ENCODE measurements at places on chromosomes 1 and 21. TPM values are rescaled to one million over a fixed set of nuclear protein-coding genes. Genes with fewer than 3 reads are reported as not detected.

The MKNK1 gene
- 32.1 TPM for total RNA-seq

The RGS1 gene
- 52.9 TPM for total RNA-seq

- H3K36me3 ChIP-seq = no peaks in the 10 kb centered on the region
- H3K4me1 ChIP-seq = peaks cover 28% of the 10 kb centered on the region
- no peak for DNase-seq
- H3K27ac ChIP-seq = no peak overlapping the region
- peaks cover 20% of the 10 kb centered on the region for H3K27me3 ChIP-seq
Measured at GRCh38 chr1:3321559-3322449, 132.7 kb upstream of the ARHGEF16 start.

DNA sequence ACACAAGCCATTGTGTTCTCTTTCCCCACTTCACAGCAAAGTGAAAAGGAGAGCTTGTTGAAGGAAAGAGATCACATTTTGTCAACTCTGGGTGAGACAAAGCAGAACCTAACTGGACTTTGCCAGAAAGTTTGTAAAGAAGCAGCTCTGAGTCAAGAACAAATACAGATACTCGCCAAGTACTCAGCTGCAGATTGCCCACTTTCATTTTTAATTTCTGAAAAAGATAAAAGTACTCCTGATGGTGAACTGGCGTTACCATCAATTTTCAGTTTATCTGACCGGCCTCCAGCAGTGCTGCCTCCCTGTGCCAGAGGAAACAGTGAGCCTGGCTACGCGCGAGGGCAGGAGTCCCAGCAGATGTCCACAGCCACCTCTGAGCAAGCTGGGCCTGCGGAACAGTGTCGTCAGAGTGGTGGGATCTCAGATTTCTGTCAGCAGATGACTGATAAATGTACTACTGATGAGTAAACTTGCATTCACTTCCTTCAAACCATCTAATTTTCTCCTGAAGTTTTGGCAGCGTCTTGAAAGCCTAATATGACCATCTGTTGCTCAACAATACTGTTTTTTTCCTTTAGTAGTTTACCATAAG, 43.7 kb downstream of the BACH1 start:
- no peaks in the 10 kb centered on the region for H3K36me3 ChIP-seq
- H3K4me3 ChIP-seq = no peak overlapping the region
- H3K27me3 ChIP-seq = no peaks in the 10 kb centered on the region
- DNase-seq = peak; percentile 82
- peaks cover 66% of the 10 kb centered on the region for H3K4me1 ChIP-seq

DNA sequence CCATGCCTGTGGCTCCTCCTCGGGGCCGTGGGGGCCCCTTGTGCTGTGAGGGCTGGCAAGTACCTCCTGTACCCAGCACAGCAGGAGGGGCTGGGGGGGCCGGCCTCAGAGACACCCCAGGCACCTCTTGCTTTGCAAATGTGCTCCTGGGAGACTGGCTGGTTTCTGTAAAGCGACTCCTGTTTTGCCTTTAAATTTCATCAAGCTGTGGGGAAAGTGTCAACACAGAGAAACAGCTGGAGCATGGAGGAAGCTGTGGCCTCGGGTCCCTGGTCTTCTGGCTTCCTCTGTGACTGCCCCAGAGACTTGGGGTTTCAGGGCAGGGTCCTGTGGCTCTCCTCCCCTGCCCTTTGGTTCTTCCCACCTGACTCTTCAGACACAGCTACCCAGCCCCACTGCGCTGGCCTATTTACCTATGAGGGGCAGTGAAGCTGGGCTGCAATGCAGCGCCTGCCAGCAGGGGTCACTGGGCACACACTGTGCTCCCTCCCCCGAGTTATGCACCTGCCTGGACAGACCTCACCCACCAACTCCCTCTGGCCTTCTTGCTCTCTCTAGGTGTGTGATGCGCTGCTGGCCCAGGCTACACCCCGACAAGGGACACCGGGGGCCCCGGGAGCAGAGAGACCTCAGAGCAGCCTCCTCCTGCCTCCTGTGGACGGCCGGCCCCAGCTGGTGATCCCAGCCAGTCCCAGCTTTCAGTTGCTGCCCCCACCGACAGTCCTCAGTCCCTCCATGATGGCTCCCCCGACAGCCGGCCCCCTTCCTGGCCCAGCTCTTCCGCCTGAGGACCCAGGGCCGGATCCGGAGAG, 17.6 kb upstream of the PEX10 start:
- H3K27ac ChIP-seq = no peak overlapping the region
- H3K36me3 ChIP-seq = no peaks in the 10 kb centered on the region
- no peak for DNase-seq
- no peak overlapping the region for H3K4me3 ChIP-seq
- H3K27me3 ChIP-seq = peaks cover 91% of the 10 kb centered on the region

- H3K36me3 ChIP-seq = no peaks in the 10 kb centered on the region
- H3K27ac ChIP-seq = no peak overlapping the region
- no peak for DNase-seq
- no peak overlapping the region for H3K4me3 ChIP-seq
- H3K27me3 ChIP-seq = no peaks in the 10 kb centered on the region
- peaks cover 2% of the 10 kb centered on the region for H3K4me1 ChIP-seq
Measured at GRCh38 chr21:37525810-37526209, 159.2 kb downstream of the DYRK1A start.

DNA sequence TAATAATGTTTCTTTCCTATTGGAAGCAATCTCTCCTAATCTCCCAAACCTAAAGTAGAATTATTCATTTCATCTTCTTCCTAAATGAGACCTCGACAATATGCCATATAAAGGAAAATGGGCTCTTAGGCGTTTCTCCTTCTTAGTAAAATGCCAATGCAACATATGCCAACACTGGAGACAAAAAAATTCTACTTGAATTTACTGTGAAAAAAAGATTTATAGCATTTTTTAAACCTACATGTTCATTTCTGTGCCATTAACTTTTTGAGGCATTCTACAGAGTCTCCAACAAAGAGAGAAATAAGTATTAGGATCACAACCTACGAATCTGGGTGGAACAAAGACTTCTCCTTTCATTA, 1.3 kb downstream of the WDR47 start:
- peak overlapping the region; percentile 90 for H3K27ac ChIP-seq
- H3K4me1 ChIP-seq = peaks cover 17% of the 10 kb centered on the region
- no peak for DNase-seq
- no peaks in the 10 kb centered on the region for H3K36me3 ChIP-seq
- no peaks in the 10 kb centered on the region for H3K27me3 ChIP-seq

DNA sequence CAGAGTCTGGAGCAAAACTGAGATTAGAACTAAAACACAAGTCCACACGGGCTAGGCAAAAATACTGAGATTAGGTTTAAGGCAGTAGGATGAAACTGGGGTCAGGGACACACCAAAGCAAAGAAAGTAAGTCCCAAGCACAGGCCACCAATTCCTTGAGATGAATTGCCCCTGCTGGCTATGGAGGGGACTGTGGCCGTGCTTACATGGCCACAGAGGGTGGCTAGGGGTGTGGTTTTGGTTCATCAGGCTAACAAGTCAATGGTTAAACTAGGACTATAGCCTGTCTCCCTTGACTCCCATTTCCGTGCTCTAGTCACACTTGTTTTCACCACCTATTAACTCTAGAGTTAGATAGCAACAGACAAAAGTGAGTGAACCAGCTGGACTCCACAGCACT, 394.8 kb downstream of the PBX1 start:
- DNase-seq = no peak
- no peak overlapping the region for H3K4me3 ChIP-seq
- H3K36me3 ChIP-seq = no peaks in the 10 kb centered on the region
- peak overlapping the region; percentile 0 for H3K27ac ChIP-seq

DNA sequence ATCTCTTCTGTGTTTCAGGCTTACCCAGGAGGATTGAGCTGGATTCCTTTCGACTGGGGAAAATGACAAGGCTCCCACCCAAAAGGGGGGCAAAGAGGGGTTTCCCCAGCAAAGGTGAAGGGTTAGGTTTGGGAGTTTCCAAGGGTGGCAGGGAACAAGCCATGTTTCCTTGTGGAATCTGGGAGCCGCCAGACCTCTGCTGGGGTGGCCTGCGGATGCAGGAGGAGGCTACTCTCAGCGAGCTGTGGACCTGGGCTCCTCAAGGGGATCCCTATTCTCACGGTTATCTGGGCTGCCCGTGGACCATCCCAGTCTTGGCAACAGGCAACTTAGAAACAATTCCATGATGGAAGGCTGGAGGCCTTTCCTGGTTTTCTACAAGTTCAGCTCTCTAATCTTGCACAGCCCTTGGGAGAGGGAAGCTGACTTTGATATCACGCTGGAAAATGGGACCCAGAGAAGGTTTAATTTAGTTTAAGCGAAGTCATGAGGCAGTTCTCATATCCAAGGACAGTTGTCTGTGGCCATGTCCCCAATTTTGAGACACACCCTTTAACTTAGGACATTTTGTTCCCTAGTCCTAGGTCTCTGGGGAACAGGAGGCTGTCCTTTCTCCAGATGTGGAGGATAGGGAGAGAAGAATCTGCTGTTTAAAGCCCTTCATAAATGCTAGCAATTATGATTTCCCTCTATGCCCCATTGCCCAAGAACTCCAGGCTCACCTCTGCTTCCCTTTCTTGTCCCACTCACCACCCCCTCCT, 24.7 kb upstream of the STUM start:
- H3K27ac ChIP-seq = no peak overlapping the region
- H3K27me3 ChIP-seq = no peaks in the 10 kb centered on the region
- no peak overlapping the region for H3K4me3 ChIP-seq
- no peak for DNase-seq
- H3K36me3 ChIP-seq = no peaks in the 10 kb centered on the region

- no peak for DNase-seq
- no peaks in the 10 kb centered on the region for H3K4me1 ChIP-seq
- H3K4me3 ChIP-seq = no peak overlapping the region
- no peaks in the 10 kb centered on the region for H3K36me3 ChIP-seq
Measured at GRCh38 chr1:42979036-42979430, 20.4 kb upstream of the SLC2A1 start.
